ENCODE measurements at places on chromosomes 1 and 21.

DNA sequence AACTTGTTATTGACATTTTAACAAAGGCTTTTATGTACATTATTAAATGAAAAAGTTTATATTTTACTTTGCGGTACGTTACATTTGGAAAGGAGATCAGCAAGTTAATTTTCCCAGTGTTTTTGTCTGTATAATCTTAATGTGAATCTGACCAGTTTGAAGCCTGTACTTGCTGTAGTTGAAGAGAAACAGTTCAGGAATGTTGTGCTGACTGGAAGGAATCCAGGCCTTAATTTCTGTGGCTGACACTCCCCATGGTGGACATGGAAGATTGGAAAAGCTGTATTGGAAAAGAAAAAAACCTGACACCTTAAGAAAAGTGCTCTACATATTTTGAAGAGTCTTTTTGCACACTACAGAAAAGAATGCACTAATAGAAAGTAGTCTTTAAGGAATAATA lies 15.5 kb downstream of the LEPR start:
- no peak for DNase-seq

GRCh38 chr1:32380057-32380456 lies 14.2 kb downstream of the BSDC1 start:
- no peak for DNase-seq

DNA sequence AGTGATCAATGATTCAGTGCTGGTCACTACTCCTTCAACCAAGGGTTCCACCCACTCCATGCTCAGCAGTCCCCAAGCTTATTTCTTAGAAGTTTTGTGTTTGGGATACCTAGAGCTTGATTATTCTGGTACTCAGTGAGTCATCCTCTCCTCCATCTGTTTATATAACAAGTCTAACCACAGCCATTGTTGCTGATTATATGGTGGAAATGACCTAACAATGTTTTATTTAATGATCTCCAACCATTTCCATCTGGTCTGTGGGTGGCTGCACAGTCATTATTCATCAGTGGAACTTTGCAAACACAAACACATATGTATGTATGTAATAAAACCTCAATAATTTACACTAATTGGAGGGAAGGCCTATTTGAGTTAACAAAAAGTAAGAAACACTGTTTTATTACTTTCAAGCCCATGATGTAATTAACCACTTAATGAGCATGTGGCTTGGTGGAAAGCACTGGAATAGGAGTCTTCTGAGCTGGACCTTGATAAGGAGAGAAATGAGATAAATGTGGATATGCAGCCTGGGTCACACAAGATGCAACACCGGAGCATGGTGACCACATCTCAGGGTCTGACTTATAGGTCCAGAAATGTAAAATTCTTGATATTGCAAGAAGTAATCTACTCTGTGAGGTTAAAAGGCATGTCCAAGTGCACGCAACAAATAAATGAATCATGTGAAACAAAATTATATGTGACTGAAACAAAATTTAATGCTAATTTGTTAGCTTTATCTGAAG lies 99.0 kb upstream of the WLS start:
- DNase-seq = no peak

GRCh38 chr1:159854116-159854692 lies 8.3 kb downstream of the VSIG8 start:
- DNase-seq = no peak

DNA sequence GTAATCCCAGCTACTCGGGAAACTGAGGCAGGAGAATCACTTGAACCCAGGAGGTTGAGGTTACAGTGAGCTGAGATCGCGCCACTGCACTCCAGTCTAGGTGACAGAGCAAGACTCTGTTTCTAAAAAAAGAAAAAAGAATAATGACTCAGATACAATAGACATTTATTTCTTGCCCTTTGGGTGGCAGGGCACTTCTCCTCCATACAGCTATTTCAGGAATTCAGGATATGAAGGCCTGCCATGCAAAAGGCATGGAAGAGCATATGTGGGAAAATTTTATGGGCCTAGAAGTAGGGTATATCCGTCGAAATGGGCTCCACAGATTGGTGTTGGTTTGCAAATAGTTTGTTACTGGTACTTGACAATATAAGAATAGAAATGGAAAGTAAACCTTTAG lies 20.2 kb upstream of the POGZ start:
- no peak for DNase-seq

- no peak for DNase-seq
These were observed 5.3 kb downstream of the CLCA2 start for GRCh38 chr1:86429122-86429725.

DNA sequence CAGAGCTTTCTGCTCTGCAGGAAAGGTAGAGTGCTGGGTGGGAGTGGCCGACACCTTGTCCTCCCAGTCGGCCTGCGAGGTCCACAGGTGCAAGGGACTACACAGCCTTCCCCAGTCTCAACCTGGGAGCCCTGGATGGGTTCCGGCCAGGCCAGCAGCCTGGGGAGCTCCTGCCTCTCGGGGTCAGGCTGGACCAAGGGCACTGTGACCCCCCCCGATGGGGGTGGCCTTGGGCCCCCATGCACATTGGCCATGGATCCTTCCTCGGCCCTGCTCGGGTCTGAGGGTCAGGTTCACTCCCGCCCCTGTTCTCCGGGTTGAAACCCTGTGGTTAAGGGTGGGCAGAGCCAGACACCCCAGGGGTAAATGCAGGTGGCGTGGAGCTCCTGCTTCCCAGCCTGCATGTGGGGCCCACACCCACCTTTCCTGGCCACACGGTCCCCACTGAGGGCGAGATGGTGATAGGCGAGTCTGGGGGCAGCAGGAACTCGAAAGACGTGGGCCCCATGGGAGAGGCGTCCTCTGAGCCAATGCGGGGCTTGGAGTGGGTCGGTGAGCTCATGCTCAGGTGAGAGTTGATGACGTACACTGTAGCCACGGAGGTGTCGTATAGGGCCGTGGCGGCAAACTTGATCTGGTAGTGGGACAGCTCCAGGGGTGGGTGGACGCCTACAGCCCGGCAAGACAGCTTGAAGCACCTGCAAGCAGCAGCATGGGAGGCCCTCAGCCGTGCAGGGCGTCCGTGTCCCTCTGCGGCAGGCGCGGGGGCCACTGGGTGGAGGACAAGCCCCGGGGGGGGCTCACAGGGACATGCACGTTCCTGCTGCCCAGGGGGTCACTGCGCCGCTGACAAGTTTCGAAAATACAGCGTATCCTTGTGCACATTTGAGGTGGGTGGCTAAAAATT lies 10.8 kb upstream of the TMEM52 start:
- no peak for DNase-seq

GRCh38 chr1:156813750-156814570 lies 2.7 kb downstream of the SH2D2A start:
- no peak for DNase-seq

DNA sequence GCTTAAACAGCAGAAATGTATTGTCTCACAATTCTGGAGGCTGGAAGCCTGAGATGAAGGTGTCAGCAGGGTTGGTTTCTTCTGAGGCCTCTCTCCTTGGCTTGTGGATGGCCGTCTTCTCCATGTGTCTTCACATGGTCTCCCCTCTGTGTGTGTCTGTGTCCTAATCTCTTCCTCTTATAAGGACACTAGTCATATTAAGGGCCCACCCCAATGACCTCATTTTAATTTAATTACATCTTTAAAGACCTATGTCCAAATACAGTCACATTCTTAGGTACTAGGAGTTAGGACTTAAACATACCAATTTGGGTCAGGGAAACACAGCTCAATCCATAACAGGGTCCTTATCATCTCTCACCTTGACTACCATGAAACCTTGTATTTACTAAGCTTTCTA lies 14.8 kb upstream of the OLIG2 start:
- DNase-seq = no peak

DNA sequence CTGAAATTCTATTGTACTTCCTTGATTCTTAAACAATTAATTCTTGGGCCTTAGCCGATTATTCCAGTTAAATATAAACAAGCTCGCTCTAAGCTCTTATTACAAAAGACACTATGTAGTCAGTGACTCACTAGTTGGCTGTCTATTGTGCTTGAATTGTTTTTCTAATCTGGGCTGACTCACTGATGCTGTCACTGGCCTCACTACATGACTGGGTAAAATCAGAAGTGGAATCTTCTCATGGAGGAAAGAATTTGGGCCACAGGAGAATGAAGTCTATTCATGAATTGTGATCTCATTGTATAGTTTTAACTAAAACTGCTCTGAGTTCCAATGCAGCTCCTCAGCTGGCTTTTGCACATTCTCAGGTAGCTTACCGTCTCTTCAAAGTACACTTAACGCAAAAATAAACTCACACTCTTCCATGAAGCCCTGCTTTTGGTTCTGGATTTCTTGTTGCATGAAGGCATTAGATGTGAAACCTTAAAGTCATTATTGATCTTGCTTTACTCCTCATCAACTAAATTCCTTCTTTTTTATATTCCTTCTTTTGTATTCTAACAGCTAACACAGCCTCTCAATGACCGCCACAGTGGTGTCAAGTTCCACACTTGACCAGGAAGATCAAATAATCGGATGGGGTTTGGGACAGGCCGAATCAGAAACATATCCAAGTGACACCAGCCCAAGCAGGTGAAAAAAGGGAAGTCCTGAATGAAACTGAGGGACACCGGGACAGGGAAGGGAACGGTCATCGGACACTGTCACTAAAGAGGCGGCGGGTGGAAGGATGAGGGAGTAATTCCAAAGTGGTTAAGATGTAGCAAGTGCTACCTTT lies 80.9 kb upstream of the LBR start:
- no peak for DNase-seq

DNA sequence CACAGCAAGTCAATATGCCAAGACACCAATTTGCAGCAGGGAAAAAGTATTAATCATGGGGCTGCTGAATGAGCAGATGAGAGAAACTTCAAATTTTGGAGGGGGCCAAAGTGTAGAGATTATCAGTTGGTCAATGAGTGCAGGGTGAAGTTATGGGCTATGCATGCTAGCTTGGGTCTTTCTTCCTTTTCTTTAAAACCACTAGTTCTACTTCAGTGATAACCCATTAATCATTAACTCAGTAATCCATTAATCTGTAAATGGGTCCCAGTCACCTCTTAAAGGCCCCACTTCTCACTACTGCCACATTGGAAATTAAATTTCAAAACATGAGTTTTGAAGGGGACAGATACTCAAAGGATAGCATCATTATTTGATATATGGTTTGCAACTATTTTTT lies 688.6 kb upstream of the ADGRL4 start:
- no peak for DNase-seq

GRCh38 chr1:77139389-77139788 lies 79.8 kb downstream of the PIGK start:
- no peak for DNase-seq

DNA sequence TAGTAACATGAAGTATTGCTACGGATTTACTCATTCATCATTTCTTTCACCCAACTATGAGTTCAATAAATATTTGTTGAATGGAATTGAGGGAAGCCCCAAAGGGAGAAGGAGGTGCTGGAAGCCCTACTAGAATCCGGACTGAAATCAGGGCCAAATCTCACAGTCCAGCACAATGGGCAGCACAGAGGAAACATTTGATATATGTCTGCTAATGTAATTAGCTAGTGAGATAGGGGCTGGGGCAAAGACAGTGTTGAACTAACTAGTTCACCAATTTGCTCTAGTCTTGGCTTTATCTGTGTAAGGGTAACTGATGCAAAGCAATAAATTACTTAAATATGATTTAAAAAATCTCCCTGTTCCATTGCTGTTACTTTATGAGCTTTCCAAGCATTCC lies 26.1 kb upstream of the SLC30A1 start:
- no peak for DNase-seq

- no peak for DNase-seq
These were observed 11.1 kb downstream of the PYHIN1 start for GRCh38 chr1:158942490-158942889.

DNA sequence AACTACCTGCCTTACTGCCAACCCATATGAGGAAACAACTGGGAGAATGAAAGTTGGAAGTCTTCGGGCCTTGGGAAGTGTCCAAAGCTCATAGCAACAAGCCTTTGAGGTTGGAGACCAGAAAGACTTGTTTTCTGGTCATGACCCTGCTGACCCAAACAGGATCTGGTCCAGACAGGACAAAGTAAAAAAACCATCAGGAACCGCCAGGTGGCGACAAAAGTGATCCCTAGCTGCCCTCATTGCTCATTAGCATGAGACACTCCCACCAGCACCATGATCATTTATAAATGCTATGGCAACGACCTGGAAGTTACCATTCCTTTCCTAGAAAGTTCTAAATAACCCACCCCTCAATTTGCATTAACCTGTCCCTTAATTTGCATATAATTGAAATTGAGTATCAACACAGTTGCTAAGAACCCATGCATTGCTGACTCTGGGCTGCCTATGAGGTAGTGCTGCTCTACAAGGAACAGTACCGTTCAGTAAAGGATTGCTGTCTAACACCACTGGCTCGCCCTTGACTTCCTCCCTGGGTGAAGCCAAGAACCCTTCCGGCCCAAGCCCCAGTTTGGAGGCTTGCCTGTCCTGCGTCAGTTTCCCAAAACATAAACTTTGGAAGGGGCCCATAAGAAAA lies 89.0 kb downstream of the URB2 start:
- DNase-seq = peak; percentile 50

DNA sequence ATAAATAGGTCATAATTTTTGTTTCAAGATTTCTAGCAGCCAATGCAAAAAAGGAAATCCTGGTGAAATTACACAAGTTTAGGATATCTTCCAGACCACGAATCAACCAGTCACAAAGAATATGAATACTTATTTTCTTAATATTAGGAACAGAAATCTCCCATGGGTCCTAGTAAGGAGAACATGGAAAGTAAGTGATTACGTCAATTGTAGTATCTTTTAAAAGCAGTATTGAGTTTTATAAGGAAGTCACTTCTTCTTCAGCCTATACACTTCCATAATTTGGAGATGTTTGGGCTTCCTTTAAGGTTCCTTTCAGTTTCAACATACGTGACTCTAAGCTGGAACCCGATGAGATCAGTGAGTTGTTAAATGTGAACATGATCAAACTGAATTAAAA lies 534.5 kb downstream of the USP25 start:
- DNase-seq = no peak

GRCh38 chr1:214213136-214213535 lies 67.8 kb upstream of the SMYD2 start:
- DNase-seq = no peak

DNA sequence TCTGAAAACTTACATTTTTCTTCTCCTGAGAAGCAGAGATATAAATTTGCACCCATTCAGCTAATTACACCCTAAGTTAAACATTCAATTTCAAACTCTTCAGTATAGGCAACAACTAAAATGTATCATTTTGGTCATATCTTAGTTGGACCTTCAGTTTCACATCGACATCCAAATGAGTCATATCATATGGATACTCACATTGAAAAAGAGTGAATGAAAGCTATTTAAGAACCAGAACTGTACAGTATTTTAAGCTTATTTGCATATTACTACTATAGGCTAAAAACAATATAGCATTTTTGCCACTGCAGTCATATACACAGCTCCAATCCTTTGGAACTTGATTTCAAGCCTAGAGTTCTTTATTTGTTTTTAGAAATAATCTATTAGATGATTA lies 33.6 kb downstream of the USP25 start:
- no peak for DNase-seq

- no peak for DNase-seq
These were observed 15.4 kb downstream of the ZNHIT6 start for GRCh38 chr1:85692730-85693314.
